T-cell (primary cell): ENCODE measurements at places on chromosomes 4 and X. TPM values are rescaled to one million over a fixed set of nuclear protein-coding genes. Genes with fewer than 3 reads are reported as not detected.

The FAAH2 gene
- total RNA-seq = 14.4 TPM

The FGB gene
- 3.0 TPM for total RNA-seq

- H3K27me3 ChIP-seq = no peaks in the 10 kb centered on the region
- DNase-seq = peak; percentile 7
- H3K4me1 ChIP-seq = peaks cover 26% of the 10 kb centered on the region
- peak overlapping the region; percentile 53 for H3K27ac ChIP-seq
- H3K4me3 ChIP-seq = no peak overlapping the region
These were observed 38.7 kb downstream of the ARHGEF9 start for GRCh38 chrX:63746278-63746677.

GRCh38 chr4:794900-795725 is 30.8 kb downstream of the CPLX1 start:
- DNase-seq = no peak
- peaks cover 15% of the 10 kb centered on the region for H3K4me1 ChIP-seq
- H3K27me3 ChIP-seq = no peaks in the 10 kb centered on the region
- no peaks in the 10 kb centered on the region for H3K36me3 ChIP-seq
- no peak overlapping the region for H3K4me3 ChIP-seq
- no peak overlapping the region for H3K27ac ChIP-seq

- H3K27ac ChIP-seq = no peak overlapping the region
- H3K4me3 ChIP-seq = no peak overlapping the region
- DNase-seq = no peak
- no peaks in the 10 kb centered on the region for H3K36me3 ChIP-seq
- no peaks in the 10 kb centered on the region for H3K27me3 ChIP-seq
- H3K4me1 ChIP-seq = no peaks in the 10 kb centered on the region
These were observed 15.9 kb upstream of the RAB9A start for GRCh38 chrX:13673016-13673415.

The PLXNB3 gene
- total RNA-seq = 0.47 TPM

The INTS12 gene
- 14.5 TPM for total RNA-seq

The SPANXC gene
- not detected for total RNA-seq

DNA sequence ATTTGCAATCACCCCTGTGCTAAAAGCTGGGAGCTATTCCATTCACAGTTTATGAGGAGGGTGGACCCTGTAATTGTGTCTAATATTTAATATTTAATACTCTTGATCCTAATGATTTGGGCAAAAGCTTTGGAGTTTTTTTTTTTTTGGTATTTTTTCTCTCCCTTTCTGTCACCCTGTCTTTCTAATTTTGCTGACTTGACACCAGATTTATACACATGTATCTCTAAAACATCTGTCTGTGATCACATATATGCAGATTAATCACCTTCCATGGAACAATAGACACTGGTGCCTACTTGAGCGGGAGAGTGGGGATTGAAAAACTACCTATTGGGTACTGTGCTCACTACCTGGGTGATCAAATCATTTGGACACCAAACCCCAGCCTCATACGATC is 18.7 kb upstream of the ANTXR2 start:
- no peak overlapping the region for H3K4me3 ChIP-seq
- no peaks in the 10 kb centered on the region for H3K36me3 ChIP-seq
- no peak for DNase-seq

GRCh38 chr4:80017125-80017854 is 55.7 kb downstream of the ANTXR2 start:
- H3K27ac ChIP-seq = peak overlapping the region; percentile 30
- H3K36me3 ChIP-seq = no peaks in the 10 kb centered on the region
- H3K4me1 ChIP-seq = peaks cover 8% of the 10 kb centered on the region
- H3K4me3 ChIP-seq = no peak overlapping the region
